ENCODE measurements at places on chromosomes 3 and 15.

GRCh38 chr3:123658118-123658851, 73.4 kb upstream of the HACD2 start:
- no peak for DNase-seq

DNA sequence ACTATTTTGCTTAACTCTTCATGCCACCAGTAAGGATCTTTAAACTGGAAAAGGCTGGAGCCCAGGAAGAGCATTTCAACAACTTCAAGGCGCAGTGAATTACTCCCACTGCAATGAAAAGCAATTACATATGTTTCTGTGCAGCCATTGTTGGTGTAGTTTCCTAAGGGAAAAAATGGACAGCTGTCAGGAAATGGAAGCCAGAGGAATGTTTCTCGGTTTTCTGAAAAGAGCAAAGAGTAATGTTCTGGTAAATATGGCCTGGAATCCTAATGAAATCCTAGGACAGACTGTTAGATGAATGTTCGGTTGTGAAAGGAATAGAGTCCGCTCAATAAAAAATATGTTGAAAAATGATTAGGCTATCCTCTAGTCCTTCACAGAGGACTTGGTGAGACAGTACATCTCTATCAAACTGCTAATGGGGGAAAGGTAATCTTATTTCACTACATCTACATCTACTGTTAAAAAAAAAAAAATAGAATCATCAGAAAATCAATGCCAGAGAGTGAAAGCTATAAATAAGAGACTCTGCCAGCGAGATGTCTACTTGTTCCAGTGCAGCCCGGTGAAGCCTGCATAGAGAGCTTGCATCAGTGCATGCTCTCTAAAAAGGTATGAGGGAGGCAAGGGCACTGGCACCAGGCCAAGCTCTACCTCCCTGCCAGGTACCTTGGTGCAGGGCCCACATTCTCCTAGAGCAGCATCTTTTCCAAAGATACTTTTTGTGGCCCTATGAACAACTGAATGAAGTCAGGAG, 68.2 kb upstream of the TJP1 start:
- DNase-seq = no peak

DNA sequence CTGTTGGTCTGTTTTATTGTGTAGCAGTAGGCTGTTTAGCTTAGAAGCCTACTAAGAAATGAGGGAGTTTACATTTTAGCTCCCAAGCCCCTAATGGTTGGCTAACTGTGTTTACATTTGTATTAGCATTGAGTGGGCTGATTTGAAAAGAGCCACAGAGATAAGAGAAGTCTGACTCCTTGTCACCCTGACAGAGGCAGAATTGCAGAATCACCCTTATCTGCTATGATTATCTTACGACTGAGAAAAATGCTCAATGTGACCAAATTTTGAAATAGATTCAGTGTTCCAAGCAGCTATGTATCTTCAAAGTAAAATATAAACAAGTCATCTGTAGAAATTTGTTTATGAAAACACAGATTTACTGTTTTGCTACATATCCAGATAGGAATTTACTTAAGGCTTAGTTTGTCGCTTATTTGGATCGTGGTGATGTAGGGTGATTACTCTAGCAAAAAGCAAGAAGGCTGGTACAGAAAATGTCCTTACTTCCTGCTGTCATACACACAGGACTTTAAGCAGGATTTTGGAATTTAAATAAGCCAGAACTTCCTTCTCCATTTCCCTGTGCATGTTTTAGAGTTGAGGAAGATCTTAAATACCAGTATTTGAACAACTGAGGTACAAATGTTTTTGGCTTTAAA, 19.0 kb downstream of the SEMA6D start:
- DNase-seq = no peak

DNA sequence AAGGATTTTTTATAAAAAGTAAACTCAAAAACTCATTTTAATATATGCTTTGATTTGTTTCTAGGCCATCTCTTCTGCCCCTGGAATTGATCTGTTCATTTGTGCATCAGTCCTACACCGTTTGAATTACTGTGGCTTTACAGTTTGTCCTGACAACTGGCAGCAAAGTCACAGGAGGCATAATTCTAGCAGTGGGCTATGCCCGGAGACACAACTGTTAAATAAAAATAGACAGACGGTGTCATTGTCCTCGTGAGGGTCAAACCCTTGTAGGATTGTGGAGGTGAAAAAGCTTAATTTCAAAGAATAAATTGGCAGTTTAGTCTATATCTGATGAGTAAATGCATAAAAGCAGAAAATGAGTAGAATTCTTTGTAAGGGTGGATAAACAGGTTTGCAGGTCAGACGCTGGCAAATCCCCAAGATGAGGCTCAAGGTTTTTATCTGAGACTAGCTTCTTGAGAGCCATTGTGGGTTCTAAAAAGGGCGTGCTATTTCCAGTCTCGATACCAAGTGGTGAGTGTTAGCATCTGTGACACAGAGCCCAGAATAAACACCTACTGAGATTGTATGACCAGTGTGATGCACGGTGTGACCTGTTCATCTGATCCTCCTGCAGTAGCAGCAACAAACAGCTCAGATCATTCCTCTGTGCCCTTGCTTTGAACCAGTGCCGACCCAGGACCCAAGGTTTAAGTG, 51.5 kb upstream of the SLCO3A1 start:
- DNase-seq = no peak
